ENCODE measurements at places on chromosomes 2 and 18.

DNA sequence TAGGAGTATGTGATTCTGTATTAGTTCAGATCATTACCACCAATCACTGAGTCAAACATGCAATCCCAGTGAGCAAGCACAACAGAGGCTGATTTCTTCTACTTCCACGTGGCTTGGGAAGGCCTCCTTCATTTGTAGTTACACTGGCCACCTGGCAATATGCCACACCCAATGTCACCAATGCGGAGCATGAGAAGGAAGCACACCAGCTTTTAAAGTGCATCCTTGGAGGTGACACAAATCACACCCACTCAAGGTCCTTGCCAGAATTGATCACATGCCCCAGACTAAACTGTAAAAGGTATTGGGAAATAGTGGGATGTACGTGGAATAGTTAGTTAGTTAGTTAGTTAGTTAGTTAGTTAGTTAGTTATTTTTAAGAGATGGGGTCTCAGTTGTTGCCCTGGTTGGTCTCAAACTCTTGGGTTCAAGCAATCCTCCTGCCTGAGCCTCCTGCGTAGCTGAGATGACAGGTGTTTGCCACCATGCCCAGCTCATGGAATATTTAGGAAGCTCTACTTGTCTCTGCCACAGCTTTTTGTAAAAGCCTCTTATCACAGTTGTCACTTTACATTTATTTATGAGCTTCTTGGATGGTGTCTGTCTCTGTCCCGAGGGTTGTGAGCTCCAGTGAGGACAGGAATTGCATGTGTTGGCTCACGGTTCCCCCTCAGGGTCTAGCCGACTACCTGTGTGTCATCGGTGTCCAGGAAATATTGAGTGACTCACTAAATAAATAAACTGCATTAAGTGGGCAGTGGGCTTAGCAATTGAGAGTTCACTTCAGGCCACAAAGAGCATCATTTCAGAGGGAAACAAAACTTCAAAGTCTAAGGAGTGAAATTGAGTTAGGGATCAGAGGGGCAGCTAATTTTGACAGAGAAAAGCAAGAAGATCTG lies 28.1 kb upstream of the CAB39 start:
- DNase-seq = no peak

DNA sequence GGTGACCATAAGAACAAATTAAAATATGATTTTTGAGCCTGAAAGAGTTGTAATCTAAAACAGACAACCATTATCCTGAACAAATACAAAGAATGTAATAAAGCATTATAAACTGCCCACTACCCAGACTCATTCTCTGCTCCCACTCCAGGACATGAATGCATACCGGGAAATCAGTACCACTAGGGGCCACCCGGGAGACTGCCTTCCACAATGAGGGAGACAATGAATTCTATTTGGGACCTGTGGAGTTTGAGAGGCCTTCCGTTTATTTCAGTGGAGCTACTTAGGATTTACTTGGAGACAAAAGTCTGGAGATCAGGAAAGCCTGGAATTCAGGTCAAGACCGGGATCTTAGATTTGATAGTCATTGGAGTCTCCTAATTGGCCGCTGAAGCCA lies 50.0 kb downstream of the NAB1 start:
- no peak for DNase-seq

DNA sequence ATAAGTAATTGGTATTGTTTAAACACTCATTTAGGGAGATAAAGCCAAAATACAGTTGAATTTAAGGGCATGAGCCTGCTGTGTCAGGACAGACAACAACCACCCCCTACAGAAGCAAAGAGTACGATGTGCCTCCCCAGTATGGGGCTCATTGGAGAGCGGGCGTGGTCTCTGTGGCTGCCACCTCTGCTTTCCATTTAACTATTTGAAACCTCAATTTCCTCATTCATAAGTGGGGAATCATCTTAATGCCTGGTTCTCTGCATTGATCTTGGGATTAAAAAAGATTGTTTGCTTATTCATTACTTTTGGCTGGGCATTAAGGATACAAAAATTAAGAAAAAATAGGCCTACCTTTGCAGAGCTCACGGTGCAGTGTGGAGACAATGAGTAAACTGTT lies 21.4 kb downstream of the KCNS3 start:
- no peak for DNase-seq

DNA sequence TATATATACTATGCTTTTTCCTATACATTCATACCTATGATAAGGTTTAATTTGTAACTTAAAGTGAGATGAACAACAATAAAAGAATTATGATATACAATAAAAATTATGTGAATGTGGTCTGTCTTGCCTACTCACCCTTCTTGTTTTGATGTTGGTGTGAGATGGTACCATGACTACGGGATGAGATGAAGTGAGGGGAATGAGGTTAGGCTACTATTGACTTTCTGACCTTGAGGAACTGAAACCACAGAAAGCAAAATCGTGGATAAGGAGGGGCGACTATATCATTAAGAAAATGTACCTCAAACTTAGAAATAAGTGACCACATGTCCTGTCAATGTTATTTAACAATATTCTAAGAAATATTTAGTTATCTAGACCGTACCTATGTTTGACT lies 103.9 kb upstream of the PPP1CB start:
- no peak for DNase-seq

- DNase-seq = no peak
Observed at GRCh38 chr2:109333414-109334210, 204.6 kb downstream of the SH3RF3 start.

DNA sequence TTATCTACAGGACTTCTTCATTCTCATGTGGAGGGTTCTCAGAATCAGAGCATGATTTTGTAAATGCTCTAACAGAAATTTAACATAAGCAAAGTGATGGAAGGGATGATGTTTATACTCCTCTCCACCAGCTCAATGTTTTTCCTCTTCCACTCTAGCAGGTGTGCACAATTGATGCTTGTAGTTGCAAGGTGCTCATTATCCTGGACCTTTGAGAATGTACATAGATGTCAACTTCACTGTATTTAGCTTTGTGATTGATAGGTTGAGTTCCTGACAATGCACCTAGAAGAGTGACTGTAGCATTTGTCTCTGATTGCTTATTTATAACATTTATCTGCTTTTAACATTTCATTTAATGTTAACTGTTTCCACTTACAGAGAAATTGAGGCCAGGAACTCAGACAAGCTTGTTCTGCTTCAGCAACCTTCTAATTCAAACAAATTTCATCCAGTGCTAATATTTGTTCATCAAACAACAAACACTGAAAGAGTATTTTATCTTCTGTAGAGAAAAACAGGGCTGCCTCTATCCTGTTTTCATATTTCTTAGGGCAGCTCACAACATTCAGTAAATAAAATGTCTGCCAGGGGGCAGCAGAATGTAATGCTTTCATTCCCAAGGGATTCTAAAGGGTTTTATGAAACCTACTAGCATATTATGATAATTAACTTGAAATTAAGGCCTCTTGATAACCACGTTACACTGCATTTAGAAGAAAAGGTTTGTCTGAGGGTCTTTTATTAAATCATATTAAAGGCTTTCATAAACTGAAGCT lies 127.9 kb upstream of the NOL4 start:
- no peak for DNase-seq

- DNase-seq = no peak
Observed at GRCh38 chr18:60082790-60083189, 183.0 kb downstream of the PMAIP1 start.

GRCh38 chr2:42135381-42136312 lies 33.5 kb upstream of the EML4 start:
- DNase-seq = no peak

- DNase-seq = no peak
Observed at GRCh38 chr18:79429785-79430281, 34.1 kb downstream of the NFATC1 start.

DNA sequence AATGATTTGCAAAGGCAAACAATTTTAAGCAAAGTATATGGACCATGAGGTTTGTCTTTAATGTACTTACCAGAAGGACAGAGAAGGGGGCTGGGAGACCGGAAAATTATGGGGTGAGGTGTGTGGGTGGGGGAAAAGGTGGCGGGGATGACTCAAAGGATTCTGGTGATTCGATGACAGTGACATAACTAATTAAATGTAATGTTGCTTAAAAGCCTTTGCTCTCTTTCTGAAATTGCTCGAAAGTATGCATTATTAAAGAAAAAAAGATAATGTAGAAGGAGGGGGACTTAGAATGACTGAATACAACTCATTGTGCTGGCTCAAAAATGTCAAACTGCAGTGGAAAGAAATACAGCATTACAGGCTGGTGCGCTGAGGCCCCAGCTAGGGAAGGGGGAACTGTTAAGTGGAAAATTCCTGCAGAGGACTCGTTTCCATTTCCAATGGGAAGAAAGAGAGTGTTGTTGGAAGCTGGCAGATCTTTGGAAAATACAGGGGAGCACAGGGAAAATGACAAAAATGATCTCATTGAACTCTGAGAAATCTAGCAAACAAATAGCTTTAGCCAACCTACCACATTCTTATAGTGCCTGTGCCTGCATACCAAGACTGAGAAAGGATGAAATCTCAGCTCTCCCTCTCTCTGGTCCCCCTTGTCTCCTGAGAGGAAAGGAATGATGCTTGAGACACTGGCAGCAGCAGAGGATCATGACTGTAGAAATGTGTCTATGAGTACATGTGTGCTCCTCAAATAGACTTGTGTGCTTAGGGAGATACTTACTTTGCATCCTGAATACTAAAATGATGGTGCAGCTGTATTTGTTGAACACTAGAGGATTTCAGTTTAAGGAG lies 632.4 kb downstream of the NYAP2 start:
- no peak for DNase-seq

GRCh38 chr18:6254456-6254855 lies 160.3 kb downstream of the L3MBTL4 start:
- DNase-seq = no peak

Measured in cortex of kidney (tissue), 1 donor.